ENCODE measurements at places on chromosomes 1 and 21.

- no peak for DNase-seq
These were observed 13.9 kb downstream of the NT5C1A start for GRCh38 chr1:39657923-39658485.

DNA sequence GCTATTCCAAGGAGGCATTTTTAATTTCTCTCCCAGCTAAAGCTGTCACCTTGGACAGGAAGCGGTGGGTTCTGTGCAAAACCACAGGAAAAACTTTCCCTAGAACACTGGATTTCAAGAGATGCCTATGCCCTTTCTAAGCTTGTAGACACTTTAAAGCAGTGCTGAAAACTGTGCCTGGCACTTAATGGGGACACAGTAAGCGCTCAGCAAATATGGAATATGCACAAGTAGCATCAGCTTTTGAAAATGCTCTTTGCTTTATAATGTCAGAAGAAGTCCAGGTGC lies 50.9 kb upstream of the TARBP1 start:
- no peak for DNase-seq

GRCh38 chr1:208950206-208950605 lies 633.3 kb upstream of the CAMK1G start:
- no peak for DNase-seq

GRCh38 chr1:116706123-116706522 lies 38.6 kb upstream of the IGSF3 start:
- no peak for DNase-seq

DNA sequence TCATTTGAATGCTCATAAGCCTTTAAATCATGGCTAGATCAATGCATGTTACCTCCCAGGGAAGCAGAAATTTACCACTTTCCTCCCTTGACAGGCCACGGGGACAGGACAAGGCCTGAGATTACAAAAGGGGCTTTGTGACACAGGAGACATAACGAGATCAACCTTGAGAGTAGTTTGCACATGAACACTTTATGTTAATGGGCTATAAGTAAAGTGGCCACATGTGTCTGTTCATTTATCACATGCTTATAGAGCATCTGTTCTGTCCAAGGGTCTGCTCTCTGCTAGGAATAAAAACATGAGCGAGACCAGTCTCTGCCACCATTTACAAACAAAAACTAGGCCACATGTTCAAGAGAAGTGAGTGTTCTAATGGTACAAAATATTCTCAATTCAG lies 144.1 kb upstream of the C8B start:
- no peak for DNase-seq

DNA sequence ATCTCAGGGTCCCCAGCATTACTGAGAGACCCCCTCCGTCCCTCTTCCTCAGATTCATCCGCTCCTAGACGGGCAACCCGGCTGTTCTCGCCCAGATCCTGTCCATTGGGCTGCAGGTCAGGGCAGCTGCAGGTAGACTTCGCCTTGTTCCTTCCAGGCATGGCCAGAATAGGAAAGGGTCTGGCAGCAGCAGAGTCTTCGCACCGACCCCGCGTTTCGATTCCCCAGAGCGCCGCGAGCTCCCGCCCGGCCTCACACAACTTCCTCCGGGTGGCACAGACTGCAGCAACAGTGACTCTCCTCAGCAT lies 265 bp downstream of the NRDC start:
- DNase-seq: no peak

DNA sequence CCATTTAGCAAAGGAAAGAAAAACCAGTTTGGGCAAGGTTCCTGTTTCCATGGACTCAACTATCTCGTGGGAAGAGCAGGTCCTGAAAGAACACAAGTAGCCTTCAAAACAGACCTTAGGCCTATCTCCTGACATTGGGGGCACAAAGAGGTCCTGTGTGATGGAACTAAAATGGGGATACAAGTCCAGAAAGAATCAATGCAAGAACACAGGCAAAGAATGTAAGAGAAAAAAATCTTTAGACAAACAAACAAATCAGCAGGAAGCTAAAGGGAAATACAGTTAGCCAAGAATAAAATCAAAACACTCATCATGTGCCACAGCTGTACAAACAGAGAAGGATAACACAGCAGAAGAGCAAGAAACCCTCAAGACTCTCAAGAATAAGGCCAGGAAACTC lies 28.2 kb downstream of the SLC30A10 start:
- no peak for DNase-seq

GRCh38 chr1:20194757-20195461 lies 8.6 kb upstream of the PLA2G2C start:
- peak; percentile 81 for DNase-seq

DNA sequence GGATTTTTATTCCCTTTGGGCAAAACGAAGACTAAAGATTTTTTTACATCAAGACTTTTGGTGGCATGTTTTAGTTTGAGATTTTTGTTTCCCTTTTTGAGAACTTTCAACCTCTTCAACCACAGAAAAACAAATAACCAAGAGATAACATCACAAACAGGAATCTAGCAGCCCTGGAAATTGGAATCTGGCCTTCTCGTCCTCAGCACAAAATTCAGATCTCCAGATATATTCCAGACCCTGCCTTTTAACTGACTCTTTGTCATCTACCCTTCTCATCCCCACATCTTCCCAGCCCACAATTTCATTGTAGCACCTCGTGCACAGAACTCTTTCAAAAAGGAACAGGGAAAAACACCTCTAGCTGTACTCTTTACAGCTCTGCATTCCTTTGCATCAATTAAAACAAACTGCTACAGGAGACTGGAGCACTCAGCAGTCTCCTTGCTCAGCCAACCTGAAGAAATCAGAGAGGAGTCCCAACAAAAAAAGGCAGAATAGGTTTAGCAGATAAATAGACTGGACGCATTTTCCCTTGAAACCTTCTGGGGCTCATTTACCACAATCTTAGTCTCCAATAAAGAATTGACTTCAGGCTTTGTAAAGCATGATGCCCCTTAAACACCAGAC lies 251.0 kb downstream of the TTLL7 start:
- no peak for DNase-seq

DNA sequence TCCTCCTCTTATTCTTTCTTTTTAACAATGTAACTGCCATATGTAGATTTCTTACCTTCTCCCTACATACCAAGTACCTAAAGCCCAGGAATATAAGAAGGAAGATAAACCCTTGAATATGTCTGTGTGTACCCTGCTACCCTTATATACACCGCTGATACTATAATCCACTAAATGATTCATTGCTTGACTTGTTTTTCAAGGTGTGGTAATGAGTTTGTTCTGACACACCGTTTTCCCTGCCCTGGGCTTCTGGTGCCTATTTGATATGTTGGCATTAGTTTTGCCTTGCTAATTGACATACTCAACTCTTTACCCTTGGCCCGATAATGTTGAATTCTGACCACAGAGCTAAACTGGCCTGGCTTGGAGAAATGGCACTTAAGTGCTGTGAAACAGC lies 64.3 kb downstream of the IL23R start:
- no peak for DNase-seq

GRCh38 chr1:230827801-230828200 lies 40.5 kb downstream of the C1orf198 start:
- DNase-seq: no peak

- no peak for DNase-seq
These were observed 216.0 kb downstream of the SMYD3 start for GRCh38 chr1:246291127-246291526.

GRCh38 chr1:108532730-108533129 lies 27.2 kb upstream of the EEIG2 start:
- no peak for DNase-seq

DNA sequence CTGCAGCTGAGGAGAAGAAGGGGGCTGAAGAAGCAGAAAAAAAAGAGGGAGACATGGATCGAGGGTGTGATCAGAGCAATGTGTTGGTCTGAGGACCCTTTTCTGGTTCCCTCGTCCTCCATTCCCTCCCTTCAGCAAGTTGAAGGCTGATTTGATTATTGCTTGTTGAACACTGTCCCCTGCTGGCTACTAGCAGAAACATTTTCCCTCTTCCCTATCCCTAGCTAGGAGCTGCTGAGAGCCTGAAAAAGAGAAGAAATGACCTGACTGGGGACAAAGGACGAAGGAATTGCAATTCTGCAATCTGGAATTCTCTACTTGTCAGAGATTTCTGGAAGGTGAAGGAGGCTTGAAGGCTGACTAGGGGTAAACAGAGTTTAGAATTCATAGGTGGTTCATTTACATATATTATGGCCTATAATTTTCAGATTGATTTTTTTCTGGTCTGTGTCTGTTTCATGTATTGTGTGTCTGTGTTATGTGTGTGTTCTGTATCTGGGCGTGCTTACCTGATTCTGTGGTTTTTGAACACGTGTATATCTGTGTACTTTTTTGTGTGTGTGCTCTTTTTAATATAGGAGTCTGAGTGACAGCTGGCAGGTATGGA lies 9.8 kb downstream of the NHLH1 start:
- DNase-seq: no peak

- no peak for DNase-seq
These were observed 87.0 kb upstream of the WARS2 start for GRCh38 chr1:119227456-119227855.

GRCh38 chr1:26156285-26157038 lies 2.4 kb upstream of the FAM110D start:
- DNase-seq: no peak

DNA sequence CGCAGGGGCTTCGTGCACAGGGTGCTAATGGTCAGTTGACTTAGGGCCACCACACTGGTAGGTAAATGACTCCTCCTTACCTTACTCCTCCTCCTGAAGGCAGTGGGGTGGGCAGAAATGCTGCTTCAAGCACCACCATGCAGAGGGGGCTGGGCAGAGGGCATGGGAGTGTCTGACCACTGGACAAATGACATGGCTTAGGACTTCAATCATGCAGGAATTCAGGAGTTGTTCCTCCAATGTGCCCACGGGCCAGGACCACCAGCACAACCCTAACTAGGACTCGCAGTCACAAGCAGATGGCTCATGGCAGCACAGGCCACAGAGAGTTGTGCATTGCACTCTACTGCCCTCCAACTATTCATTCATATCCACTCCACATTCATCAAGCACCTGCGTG lies 65.7 kb downstream of the KCND3 start:
- DNase-seq: no peak

- no peak for DNase-seq
These were observed 410.6 kb upstream of the DEPDC1 start for GRCh38 chr1:68907491-68907890.

DNA sequence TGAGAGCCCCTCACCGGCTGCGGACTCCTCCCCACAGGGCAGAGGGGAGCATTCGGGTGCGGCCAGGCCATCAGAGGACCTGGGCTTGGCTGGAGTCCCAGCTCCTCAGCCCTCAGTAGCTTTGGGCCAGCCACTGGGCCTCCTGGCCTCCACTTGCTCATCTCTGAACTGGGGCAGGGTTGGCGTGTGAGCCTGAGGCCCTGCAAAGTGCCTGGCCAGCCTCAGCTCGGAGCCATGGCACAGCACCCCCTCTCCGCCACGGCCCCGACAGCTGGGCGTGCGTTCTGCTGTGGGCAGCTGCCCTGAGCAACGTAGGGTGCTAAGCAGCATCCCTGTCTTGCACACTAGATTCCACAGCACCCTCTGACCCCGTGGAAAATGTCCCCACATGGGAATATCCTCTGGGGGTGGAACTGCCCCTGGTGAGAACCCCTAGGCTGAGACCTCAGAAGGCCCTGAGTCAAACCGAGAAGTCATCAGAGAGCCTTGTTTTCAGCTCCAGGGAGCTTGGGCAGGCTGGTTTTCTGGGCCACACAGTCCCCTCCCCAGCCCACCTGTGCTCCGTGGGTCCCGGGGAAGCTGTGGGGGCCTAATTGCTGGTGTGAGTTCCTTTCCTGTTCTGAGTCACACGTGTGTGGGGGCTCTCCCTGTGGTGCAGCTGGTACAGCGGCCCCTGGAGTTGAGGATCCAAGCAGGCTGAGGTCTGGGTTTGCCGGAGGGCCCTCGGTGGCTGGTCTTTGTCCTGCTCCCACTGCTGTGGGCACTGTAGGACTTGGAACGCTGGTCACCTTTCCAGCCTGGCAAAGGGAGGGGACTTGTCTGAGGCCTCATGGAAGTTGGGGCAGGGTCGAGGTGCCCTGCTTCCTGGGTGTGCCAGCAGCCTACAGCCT lies 24.5 kb downstream of the TP73 start:
- no peak for DNase-seq

GRCh38 chr1:152870831-152871730 lies 7.0 kb upstream of the SMCP start:
- DNase-seq: no peak

DNA sequence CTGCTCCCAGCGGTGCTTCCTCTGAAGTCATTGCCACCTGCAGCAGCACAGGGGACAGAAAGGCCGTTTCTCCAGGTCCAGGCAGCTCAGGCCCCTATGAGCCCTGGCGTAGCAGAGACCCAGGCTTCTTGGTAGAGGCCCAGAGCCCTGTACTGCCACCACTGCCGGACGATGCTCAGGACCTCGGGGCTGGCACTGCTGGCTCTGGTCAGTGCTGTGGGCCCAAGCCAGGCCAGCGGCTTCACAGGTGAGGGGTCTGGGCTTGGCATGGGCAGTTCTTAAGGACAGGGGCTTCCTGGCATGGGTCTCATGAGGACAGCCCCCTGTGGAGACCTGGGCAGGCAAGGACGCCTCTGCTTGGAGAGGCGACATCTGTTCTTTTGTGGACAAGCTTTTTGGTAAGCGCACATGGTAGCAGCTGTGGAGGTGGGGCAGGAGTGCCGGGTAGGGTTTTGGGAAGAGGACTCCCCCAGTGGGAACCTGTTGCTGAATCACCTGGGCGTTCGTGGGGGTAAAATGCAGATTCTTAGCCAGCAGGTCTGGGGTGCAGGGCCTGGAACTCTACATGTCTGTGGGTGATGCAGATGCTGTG lies at the start of gene UMODL1:
TSS of gene UMODL1 (plus strand) at position 172 of the 592 bp plus-strand sequence. CDS start at position 172, 0 bp downstream.
- DNase-seq: no peak

- DNase-seq: no peak
These were observed 73.3 kb downstream of the NUP210L start for GRCh38 chr1:154081386-154082126.

GRCh38 chr1:158055854-158056253 lies 62.4 kb downstream of the KIRREL1 start:
- DNase-seq: no peak

DNA sequence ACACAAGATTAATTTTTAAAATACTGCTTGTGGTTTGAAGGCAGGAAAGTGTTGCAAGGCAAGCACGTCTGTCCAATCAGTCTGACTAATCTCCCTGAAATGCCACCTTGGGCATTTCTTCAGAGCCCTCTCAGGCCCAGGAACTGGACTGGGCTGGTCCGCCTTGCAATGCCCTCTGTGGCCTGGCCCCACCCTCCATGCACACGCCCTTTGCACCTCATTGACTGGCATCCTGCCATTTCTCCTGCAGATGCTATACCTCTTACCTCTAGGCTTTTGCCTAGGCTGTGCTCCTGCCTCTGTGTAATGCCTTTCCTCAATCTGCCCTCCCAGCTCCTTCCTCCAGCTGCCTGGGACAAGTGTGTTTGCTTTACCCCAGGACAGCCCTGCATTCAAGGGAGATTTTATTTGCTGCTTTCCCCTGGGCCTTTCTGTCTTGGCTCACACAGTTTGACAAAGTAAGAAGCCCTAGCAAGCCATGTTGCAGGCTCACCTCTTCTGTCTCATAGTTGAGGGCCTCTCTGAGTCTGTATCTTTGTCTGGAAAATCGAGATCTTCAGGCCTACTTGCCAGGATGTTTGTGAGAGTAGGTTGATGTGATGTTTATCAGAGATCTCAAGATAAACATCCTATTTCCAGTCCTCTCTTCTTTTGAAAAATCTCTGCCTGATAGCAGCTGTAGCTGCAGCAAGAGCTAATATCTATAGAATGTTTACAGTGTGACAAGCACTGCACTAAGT lies 149.2 kb upstream of the JUN start:
- DNase-seq: peak; percentile 88

All from left colon (tissue), 2 donors.